ENCODE measurements at places on chromosomes 12 and 14.

DNA sequence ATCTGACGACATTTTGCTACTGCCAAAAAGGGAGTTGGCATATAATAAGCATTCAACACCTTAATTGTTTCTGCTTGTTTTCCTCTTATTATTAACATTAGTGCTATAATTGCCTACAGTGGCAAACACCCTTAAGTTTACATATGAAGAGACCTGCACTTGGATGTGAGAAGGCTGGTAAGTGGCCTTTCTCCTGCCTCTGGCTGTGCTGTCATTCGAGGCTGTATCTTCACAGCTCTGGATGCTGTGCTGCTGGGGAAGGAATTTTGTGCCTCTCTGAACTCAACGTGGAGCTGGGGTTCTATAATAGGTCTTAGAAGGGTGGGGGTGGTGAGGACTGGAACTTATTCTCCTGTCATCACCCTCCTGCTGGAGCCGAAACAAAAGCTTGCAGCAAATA, 385.9 kb downstream of the EMP1 start:
- no peak for DNase-seq

GRCh38 chr14:55929136-55929535, 189.1 kb upstream of the PELI2 start:
- DNase-seq: no peak

DNA sequence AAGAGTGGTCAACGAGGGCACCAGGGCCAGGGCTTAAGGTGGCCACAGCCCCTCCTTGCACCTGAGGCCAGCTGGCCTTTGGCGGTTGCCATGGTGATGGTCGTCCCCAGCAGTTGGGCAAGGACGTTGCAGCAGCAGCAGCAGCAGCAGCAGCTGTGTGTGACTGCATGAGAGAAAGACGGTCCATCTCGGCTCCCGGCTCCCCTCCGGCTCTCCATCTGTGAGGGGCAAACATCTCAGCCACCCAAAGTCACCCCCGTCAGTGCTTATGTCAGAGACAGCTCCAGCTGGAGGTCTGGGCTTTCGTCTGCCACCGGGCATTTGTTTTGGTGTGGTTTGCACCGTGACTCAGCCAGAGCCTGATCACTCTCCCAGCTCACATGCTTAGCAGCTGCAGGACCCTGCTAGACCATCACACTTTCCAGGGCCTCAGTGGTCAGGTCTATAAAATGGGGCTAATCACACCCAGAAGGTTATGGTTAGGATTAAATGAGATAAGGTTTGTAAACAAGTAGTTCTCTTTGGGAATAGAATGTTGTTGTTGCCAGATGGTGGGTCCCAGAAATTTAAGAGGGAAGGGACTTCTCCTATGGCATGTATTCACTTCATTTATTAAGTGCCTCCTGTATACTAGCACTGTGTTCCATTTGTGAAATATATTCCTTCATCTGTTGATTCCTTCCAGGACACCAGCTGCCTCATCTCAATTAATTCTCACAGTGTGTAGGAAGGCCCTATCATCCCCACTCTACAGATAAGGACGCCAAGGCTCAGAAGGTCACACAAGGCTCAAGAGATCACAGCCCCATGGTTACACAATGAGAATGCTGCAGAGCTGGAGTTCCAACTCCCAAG, 212.6 kb upstream of the LHX5 start:
- no peak for DNase-seq

GRCh38 chr12:85627584-85627983, 208.6 kb downstream of the RASSF9 start:
- DNase-seq: no peak

GRCh38 chr14:51575349-51576116, 76.2 kb upstream of the FRMD6 start:
- DNase-seq: no peak

DNA sequence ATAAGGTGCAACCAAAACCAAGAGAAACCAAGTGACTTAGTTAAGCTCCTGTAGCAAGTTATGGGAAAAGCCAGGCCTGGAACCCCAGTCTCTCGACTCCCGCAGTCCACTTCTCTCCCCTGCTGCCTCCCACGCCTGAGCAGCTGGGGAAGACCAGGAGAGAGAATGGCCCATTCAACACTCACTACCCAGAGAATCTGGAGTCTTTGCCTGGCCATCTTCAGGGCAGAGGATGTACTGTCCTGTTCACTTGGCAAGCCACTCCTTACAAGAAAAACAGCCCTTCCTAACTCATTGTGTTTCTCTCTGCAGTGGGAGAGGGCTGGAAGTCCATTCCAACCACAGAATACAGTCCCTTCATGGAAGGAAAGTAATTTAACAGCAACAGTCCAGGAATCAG, 1.8 kb downstream of the PITPNM2 start:
- DNase-seq: no peak

GRCh38 chr14:67926821-67927220, 107.2 kb downstream of the RAD51B start:
- no peak for DNase-seq

DNA sequence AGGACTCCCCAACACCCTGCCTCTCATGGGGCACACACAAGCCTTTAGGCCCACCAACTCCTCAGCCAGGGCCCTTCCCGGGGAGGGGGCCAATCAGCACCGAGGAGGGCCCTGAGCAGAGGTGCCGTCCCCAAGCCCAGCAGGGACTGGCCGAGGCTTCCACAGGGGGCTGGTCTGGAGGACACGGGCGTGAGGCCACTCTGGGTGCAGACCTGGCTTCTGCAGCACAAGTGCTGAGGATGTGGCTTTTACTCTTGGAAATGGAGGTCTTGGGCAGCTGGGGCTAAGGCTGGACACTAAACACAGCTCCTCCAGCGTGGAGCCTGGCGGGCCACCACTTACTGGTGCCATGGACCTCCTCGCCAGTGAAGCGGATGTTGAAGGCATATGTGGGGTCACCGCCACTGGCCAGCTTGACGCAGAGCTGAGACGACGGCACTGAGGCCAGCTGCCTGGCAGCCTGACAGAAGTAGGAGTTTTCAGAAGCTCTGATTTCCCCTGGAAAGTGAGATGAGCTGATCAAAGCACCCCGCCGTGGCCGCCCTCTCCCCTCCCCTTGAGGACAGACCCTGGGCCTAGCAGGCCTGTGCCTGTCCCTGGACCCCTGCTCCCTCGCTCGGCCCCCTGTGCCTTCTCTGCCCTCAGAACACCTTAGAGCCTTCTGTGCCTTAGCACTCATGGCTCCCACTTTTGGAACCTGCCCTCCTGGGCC, 44.0 kb downstream of the TRAFD1 start:
- no peak for DNase-seq

DNA sequence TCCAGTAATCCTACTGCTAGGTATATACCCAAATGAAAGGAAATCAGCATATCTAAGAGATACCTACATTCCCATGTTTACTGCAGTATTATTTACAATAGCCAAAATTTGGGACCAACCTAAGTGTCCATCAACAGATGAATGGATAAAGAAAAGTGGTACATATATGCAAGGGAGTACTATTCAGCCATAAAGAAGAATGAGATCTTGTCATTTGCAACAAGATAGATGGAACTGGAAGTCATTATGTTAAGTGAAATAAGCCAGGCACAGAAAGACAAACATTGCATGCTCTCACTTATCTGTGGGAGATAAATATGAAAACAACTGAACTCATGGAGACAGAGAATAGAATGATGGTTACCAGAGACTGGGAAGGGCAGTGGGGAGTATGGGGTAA, 109.5 kb downstream of the INSM2 start:
- DNase-seq: no peak

DNA sequence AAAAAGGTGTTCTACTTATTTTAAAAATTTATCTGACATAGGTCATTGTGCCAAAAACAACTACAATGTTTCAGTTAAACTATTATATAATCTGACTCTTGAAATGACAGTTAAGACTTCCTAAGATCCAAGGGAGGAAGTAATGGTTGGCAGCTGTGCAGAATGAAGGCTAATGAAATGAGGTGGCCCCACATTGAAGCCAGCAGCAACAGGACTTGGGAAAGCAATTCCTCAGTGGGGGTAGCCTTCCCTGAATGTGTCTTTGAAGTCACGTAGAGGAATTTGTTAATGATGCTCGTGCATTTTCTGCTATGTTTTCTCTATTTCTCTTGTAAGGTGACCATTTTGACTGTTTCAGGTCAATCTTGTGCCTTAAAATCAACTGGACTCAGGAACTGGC, 162.4 kb upstream of the DAAM1 start:
- DNase-seq: no peak

DNA sequence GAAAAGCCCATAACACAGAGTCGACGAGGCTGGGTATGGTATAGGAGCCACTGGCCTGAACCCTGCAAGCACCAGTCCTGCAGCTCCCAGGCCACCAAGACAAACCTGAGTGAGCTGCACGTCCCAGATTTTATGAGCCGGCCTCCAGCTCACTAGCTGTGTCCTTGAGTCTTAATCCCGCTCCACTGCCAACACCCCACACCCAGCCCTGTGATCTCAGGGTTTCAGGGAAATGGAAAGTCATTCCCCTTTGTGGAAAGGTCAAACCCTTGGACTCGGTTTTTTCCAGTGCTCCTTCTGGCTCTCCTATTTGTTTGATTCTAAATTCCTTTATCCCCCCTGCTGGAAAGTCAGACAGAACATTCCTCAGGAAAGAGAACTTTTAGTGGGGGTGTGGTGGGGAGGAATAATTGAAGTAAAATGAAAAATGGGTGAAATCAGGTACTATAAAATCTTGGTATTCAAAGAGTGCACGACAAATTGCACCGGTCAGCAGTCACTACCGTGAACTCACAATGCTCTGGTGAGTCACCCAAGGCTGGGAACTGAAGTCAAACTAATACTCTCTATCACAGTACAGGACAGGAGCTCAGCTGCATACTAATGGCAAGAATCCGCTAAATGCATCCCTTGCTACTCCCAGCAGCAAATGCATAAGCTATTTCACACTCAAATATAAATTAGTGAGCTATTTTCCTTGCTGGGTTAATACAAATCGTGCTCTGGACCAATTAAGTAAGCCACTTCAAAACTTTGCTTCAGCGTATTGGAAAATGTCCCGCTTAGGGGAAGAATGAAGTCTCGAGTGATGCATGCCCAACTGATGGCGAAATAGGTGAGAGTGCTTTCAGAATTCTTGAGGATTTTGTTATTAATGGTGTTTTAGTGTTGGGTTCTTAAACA, 9.0 kb downstream of the PITPNM2 start:
- no peak for DNase-seq

DNA sequence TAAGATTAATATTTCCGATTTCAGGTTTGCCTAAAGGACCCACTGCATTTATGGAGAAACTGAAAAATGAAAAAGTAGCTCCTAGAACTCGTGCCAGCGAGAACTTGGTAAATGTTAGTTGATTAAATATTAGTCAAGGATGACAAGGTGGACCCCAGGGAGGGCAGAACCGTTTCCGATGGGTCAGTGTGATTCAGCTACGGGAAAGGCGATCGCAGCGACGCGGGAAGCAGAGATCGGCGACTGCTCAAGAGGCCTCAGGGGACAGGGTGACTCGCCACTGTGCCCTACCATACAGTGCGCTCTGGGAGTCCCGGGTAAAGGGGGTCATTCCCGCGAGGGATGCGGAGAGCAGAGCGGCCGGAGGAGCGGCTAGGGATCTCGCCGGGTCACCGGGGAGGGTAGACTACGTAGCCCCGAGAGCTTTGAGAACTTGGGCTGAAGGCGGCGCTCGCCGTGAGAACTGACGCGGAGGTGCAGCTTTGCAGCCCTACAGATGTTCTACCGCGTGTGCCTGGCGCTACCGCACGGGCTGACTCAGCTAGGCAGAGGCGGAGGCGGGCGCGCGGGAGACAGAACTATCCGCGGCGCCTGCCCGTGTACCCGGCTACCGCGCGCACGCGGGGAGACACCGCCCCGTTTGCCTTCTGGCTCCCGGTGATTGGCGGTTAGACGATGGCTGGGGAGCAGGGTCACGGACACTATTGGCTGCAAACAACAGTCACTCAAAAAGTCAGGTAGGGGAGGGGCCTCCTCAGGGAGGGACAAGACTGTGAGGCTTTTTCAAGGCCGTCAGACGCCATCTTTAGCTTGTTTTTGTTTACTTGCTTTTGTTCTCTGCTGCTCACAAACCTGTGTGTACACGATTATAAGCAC, 3.2 kb downstream of the C14orf93 start:
- peak; percentile 85 for DNase-seq

GRCh38 chr14:77838831-77839511, 39.1 kb downstream of the ADCK1 start:
- DNase-seq: no peak

GRCh38 chr12:75139196-75139595, 70.4 kb downstream of the KCNC2 start:
- no peak for DNase-seq

DNA sequence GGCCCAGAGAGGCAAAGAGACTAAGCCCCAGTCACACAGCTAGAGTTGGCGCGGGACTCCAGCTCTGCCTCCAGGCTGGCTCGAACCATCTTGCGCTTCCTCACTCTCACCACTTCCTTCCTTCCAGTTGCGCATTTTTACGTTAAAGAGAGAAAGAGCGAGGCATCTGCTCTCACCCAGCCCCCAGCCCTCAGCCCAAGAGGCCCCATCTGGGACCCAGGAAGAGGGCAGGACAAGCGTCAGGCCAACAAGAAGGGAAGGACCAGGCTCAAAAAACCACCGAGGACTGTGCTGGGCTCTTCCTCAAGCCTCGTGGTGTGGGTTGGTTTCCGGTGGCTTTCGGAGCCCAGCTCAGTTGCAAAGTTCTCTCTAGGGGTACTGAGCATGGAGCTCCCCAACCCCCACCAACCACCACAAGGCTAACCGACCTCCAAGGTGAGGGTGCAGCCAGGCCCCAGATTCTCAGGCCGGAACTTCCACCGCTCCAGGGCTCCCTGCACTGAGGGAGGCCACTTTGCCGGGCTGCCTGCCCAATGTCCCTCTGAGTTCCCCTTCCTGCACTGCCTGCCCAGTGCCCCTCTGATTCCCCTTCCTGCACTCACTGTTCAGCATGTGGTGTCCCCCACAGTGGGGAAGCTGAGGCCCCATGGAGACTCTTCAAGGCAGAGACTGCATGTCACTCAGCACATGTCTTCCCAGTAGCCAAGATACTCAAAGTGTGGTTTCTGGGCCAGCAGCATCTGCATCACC, 35.9 kb downstream of the TESC start:
- DNase-seq: peak; percentile 84

DNA sequence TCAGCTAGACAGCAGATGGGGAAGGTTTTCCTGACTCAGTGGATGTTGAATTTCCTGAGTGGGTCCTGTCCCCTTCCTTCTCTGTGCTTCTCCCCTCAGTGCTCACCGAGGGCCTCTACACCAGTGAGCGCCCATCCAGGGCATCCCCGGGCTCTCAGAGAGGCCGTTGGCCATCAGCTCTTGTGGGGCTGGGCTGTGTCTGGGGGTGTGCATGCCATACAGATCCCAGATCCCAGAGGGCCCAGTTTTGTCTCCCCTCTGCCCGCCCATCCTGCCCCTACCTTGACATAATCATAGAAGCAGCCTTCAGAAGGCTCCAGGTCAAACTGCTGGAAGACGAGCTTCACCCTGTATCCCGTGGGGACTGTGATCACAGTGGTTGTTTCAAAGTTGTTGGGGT, 1.1 kb downstream of the C1R start:
- DNase-seq: no peak

GRCh38 chr12:14635776-14636175, 60.6 kb downstream of the GUCY2C start:
- DNase-seq: no peak

- DNase-seq: no peak
Measured at GRCh38 chr14:73100334-73100733, 36.0 kb upstream of the PSEN1 start.

- no peak for DNase-seq
Measured at GRCh38 chr12:8773461-8773860, 49.0 kb upstream of the A2ML1 start.

- no peak for DNase-seq
Measured at GRCh38 chr12:21801522-21802288, 27.2 kb upstream of the KCNJ8 start.

- no peak for DNase-seq
Measured at GRCh38 chr12:92034083-92034482, 111.6 kb downstream of the BTG1 start.

GRCh38 chr12:4742416-4742970, 22.3 kb downstream of the GALNT8 start:
- DNase-seq: no peak
